Stimulated activated CD4-positive, alpha-beta T cell treated with anti-CD3 and anti-CD28 coated beads, Interleukin-15, amount 100 ng/mL, for 1 hour (primary cell): ENCODE measurements at places on chromosomes 16 and 17.

DNA sequence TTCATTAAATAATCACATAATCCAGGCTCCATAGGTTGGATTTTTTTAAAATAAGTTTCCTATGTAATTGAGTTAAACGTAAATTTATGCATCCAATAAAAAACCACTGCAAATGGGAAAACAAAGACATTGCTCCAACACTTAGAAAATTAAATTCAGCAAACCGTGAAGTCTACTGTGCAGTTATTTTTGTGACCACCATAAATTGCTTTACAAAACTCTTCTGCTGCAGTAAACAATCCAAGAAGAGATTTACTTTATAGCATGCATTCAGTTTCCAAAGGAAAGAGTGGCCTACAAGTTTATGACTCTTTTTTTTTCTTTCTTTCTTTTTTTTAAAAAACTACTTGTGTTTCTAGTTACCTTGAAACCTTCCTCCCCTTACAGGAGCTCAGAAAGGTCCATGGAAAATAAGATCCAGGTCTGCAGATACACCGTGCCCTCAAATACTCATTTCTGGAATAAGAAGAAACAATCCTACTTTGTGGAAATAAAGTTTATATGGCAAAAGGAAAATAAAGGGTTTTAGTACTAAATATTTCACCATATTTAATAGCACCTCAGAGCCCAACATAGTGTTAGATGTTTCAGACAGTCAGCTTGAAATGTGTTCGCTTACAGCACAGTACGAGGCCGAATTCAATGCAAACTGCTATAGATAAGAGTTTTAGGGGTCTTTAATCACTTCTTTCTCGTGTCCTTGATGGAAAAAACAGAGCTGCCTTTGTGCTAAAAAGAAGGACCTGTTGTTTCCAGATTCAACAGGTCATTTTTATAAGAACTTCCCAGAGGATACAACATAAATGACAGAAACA, 3.2 kb downstream of the HS3ST3A1 start:
- DNase-seq: no peak

- no peak for DNase-seq
Measured at GRCh38 chr17:37527249-37527851, 37.7 kb downstream of the DUSP14 start.

DNA sequence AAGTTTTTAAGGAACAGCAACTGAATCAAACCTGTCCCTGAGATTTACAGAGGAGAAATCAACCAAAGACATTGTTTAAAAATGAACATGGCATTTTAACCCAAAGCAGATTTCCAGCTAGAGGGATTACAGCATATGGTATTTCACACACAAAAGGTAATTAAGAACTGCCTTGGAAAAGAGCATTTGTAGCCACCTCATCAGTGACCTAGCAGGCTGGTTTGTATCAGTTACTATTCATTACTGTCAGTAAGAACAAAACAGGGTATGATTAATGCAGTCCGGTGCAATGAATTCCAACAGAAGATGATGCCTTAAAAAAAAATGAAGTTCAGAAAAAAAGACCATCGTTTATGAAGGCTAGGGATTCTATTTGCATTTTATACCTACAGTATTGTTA, 219.9 kb downstream of the CHD9NB start:
- no peak for DNase-seq

- DNase-seq: no peak
Measured at GRCh38 chr16:85736921-85737320, 14.0 kb downstream of the C16orf74 start.

DNA sequence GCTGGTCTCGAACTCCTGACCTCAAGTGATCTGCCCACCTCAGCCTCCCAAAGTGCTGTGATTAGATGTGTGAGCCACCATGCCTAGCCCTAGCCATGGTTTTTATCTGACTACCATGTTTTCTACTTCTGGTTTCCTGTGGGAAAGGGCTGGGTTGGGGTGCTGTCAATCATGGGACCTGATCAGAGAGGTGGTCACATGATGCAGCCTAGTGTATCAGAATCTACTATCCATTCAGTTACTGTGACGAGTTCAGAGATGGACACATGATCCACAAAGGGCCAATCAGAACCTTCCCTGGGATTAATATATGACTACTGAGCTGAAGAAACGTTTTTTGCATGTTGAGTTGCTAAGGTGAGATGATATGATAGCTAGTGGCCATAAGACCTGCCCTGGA, 59.1 kb downstream of the ABCC6 start:
- no peak for DNase-seq

- no peak for DNase-seq
Measured at GRCh38 chr17:48646183-48647102, 20.3 kb upstream of the HOXB9 start.

DNA sequence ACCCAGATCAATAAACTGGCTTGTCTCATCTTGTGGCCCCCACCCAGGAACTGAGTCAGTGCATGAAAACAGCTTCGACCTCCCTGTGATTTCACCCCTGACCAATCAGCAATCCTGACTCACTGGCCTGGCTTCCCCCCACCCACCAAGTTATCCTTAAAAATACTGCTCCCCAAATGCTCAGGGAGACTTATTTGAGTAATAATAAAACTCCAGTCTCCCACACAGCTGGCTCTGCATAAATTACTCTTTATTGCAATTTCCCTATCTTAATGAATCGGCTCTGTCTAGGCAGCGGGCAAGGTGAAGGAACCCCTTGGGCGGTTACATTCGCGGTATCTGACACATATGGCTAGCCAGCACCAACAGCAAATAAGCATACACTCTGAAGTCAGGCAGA, 9.8 kb upstream of the RABEP1 start:
- DNase-seq: no peak

- DNase-seq: no peak
Measured at GRCh38 chr17:4504188-4504587, 5.5 kb downstream of the SPNS2 start.

DNA sequence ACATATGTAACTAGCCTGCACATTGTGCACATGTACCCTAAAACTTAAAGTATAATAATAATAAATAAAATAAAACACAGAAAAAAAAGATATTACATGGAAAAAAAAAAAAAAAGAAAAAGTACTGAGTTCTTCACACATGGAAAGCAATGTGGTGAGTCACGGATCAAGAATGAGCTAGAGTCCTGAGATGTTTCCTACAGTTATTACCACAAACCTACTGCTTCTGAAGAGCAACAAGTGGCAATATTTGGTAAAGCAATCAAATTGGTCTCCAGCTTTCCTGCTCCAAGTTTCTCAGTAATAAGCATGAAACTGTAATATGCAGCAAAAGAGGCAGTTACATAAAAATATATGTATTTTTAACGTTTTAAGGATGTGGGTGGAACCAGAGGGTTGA, 223.3 kb upstream of the SALL1 start:
- DNase-seq: no peak

- no peak for DNase-seq
Measured at GRCh38 chr17:59762049-59762823, 54.8 kb downstream of the VMP1 start.

- no peak for DNase-seq
Measured at GRCh38 chr17:15913826-15914225, 31.1 kb upstream of the ADORA2B start.

DNA sequence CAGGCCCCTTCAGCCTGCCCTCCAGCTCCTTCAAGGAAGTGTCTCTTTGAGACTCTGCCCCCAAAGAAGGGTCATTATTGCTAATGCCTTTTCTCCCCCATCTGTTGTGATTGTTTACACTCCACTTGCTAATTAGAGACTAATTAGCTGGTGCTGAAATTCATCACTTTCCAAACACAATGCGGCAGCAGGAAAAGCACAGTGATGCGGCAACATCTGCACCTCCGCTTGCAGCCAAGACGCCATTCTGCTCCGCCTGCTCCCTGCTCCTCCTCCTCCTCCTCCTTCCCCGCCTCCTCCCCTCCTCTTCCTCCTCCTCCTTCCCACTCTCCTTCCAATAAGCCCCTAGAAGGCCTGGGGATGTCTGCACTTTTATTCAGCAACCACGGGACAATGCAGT, 110.5 kb downstream of the SDK2 start:
- DNase-seq: no peak

DNA sequence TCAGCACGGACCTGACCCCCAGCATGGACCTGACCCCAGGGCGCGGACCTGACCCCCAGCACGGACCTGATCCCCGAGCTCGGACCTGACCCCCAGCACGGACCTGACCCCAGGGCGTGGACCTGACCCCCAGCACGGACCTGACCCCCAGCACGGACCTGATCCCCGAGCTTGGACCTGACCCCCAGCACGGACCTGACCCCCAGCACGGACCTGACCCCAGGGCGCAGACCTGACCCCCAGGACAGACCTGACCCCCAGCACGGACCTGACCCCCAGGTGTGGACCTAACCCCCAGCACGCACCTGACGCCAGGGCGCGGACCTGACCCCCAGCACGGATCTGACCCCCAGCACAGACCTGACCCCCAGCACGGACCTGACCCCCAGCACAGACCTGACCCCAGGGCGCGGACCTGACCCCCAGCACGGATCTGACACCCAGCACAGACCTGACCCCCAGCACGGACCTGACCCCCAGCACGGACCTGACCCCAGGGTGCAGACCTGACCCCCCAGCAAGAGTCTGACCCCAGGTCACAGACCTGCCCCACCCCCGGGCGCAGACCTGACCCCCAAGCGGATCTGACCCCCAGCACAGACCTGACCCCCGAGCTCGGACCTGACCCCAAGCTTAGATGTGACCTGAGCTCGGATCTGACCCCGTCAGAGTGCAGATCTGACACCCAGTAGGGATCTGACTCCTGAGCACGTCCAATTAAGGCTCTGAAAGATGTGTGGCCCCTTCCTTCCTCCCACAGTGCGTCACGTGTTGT, 98.7 kb downstream of the C16orf95 start:
- DNase-seq: no peak

GRCh38 chr17:31695456-31696090, 163.5 kb downstream of the COPRS start:
- DNase-seq: no peak
